ENCODE measurements at places on chromosomes 7 and 10.

- no peak for DNase-seq
These were observed 765.4 kb downstream of the SORCS1 start for GRCh38 chr10:106399112-106399511.

GRCh38 chr10:99461230-99461629 is 30.8 kb upstream of the GOT1 start:
- DNase-seq, result no peak

GRCh38 chr7:103541026-103541425 is 95.0 kb upstream of the SLC26A5 start:
- no peak for DNase-seq

- no peak for DNase-seq
These were observed 13.9 kb upstream of the HSPA12A start for GRCh38 chr10:116756277-116756676.

- DNase-seq, result no peak
These were observed 42.3 kb downstream of the LRRC20 start for GRCh38 chr10:70340137-70340536.

DNA sequence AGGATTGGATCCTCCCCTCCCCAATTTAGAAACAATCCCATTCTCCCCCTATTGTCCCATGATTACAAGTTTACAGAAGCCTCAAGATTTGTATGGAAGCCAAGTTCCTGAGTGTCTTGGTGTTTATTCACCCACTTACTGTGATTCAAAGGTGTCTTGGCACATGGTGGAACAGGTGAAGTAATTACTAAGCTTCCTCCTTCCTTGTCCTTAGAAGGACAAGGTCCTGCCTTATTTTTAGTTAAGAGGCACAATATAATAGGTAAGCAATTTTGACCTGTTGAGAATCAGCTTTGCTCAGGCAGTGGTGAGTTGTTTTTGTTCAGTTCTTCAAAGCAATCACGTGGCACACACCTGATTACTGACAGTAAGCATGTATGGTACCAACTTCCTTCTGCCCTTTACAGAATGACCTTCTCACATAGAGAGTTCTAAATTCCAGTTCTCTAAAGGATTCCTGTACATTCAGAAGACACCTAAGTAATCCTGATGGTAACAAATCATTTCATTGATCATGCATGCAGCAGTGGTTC is 60.7 kb upstream of the SLC13A1 start:
- DNase-seq, result no peak

DNA sequence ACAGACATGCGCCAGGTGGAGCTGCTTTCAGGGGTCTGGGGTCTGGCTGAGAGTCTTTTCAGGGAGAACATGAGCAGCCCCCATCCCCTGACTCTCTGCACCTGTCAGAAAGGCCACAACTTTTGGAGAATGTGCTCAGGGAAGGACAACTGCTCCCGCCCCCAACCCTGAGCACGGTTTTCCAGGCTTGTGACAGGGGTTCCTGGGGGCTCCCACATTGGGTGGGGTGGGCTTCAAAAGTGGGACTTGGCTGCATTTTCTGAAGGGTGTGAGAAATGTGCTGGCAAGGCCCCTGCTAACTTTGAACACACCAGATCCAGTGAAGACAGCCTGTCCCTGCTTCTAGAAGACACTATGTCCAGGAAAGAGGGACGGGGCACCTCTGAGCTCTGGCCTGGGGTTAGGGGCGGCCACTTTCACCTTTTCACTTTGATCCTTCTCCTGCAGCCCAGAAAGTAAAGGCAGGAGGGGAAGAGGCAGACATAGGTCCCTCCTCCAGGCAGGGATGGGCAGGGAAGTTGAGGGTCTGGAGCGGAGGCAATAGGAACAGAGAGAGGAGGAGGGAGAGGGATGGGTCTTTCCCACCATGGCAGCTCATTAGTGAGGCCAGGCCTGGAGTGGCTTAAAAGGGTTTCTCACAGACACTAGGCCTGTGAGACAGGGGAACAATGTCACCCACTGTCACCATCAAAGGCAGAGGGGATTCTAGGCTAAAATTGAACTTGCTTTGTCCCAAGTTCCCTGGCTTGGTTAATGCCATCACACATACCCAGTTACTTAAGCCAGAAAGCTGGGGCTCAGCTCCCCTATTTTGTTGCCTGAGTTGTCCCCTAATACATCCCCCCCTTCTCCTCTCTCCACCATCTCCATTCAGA is 1.5 kb downstream of the KCP start:
- no peak for DNase-seq

GRCh38 chr10:100980311-100980710 is 7.0 kb downstream of the MRPL43 start:
- no peak for DNase-seq

- DNase-seq, result no peak
These were observed 14.4 kb downstream of the SPOCK2 start for GRCh38 chr10:72073708-72074573.

- no peak for DNase-seq
These were observed 12.6 kb upstream of the UBE2D1 start for GRCh38 chr10:58322072-58322834.

DNA sequence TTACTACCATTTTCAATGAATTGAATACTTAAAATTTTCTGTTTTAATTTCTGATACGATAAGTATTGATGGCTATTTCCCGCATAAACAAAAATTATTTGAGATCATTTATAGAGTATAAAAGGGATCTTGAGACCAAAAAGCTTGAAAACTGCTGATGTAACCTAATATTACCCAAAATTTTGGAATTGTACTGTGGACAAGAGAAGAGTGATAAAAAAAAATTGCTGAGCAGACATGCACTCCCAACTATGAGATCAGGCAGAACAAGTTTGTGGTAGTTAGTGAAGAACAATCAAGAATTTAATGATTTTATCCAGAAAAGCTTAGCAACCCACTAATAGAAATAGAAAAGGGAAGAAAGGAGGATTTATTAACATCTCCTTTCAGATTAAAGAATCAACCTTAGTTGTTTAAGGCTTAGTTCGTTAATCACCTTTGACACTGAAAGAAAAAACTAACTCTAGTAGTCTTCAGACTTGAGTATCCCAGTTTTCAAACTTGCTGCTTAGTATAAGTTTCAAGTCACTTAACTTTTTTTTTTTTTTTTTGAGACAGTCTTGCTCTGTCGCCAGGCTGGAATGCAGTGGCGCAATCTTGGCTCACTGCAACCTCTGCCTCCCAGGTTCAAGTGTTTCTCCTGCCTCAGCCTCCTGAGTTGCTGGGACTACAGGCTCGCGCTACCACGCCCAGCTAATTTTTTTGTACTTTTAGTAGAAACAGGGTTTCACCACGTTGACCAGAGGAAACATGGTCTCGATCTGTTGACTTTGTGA is 50.6 kb upstream of the ZC3HAV1 start:
- DNase-seq, result no peak

GRCh38 chr7:17939211-17939605 is 1.1 kb downstream of the SNX13 start:
- no peak for DNase-seq

- DNase-seq, result no peak
These were observed 34.8 kb downstream of the SVOPL start for GRCh38 chr7:138666385-138666784.

DNA sequence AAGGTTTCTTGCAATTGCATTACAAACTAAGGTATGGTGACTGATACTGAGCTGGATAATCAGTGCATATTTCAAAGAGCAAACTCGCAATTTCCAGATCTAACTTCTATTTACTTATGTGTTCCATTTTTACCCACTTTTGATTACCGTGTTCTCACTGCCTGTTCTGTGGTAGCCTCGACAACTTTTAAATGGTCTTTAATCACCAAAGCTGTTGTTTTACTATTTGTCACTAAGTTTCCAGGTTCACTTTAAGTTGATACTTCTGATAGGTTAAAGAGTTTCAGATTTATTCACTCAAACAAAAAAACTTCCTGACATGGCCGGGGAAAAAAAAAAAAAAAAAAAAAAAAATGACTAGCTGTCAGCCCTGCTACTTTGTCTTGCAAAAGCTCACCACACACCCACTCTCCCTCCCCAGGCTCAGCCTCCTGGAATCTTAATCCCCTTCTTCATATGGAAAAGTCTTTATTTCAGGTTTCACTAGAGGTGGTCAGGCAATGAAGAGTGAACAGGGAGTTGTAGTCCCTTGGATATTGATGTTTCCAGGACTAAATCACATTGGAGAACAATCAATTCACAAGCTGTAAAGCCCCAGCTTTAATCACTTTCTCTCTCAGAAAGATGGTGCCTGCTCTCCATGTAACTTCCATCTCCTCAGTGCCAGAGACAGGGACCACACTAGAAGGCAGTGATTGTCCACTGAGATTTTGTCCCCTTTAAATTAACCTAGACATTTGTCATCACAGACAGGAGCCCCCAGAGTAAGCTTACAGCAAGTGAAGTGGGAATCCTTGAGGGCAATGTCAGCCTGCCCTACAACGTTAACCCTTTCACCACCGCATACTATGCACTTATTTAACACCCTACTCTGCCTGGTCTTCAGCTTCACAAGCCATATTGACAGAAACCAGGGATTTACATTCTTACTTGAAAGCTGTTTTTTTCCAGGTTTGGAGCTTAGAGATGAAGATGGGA is 749.1 kb upstream of the SORCS1 start:
- no peak for DNase-seq

DNA sequence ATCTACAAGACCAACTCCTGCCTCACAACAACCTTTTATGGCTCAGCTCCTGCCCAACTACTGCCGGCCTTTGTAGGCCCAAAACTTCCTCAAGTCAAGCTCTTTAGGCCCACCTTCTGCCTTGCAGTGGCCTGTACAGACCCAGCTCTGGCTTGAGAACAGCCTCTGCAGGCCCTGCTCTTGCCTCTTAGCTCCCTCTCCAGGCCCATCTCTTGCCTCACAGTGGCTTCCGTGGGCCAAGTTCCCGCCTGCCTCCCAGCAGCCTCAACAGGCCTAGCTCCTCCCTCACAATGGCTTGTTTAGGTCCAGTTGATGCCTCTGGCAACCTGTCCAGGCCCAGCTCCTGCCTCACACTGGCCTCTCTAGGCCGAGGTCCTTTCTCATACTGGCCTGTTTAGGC is 32.4 kb upstream of the VKORC1L1 start:
- DNase-seq, result no peak

GRCh38 chr7:92496876-92497275 is 19.1 kb upstream of the ERVW-1 start:
- DNase-seq, result no peak

GRCh38 chr10:127612-128432 is 7.4 kb upstream of the ZMYND11 start:
- no peak for DNase-seq

GRCh38 chr10:50648089-50648934 is 24.6 kb upstream of the SGMS1 start:
- no peak for DNase-seq

DNA sequence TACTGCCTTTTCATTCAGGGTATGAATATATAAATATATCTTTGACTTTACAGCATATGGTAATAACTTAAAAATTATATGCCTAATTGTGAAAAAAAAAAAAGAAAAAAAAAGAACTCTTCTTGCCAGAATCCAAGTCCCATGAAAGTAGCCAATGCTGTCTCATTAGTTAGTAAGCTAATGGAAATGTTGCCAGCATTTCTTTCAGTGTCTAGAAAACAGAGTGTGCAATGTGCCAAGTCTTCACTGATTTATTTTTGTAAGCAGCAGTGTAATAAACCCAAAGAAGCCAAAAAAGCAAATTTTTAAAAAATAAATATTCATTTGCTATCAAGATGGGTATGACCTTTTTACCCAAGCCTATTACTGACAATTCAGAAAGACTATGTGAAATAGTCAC is 31.1 kb upstream of the LRRN3 start:
- DNase-seq, result no peak

- no peak for DNase-seq
These were observed 17.1 kb downstream of the ARHGAP21 start for GRCh38 chr10:24706479-24707118.

DNA sequence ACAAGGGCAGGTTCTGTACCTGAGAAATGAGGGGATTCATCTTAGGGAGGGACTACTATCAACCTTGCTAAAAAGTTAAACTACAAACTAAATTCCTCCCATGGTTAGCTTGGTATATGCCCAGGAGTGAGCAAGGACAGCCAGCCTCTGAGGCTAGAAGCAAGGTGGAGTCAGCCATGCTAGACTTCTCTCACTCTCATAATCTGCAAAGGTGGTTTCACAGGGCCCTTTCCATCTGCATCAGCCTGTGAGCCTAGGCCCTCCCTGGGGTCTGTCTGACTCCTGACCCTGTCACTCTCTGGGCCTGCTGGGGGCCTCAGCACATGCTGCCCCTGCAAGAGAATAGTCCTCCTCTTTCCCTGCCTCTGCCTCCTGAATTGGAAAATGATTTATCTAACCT is 66.1 kb downstream of the ABCA13 start:
- no peak for DNase-seq

- no peak for DNase-seq
These were observed 558.1 kb downstream of the PTPRN2 start for GRCh38 chr7:158029509-158029908.

GRCh38 chr10:3802526-3803265 is 17.7 kb upstream of the KLF6 start:
- no peak for DNase-seq

DNA sequence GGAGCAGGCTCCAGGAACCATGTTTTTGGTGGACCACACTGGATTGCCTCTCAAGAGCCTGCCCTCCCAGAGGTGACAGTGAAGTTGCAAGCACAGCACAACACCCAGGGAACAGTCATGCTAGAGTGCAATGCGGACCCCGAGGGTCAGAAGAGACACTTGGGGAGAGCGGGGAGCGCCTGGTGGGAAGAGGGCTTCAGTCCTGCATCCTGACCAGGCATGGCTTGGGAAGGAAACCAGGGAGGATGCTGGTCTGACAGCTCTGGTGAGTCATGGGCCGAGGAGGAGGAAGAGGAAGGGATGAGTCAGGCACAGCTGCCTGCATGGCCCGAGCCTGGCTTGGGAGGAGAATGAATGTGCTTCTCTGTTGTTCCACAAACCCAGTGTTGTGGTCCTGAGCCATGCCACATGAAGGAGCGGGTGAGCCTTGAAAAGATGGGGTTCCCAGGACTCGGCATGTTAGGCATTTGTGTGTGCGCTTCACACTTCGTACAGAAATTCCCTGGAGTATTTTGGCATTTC is 29.5 kb upstream of the ANKRD2 start:
- DNase-seq, result no peak

DNA sequence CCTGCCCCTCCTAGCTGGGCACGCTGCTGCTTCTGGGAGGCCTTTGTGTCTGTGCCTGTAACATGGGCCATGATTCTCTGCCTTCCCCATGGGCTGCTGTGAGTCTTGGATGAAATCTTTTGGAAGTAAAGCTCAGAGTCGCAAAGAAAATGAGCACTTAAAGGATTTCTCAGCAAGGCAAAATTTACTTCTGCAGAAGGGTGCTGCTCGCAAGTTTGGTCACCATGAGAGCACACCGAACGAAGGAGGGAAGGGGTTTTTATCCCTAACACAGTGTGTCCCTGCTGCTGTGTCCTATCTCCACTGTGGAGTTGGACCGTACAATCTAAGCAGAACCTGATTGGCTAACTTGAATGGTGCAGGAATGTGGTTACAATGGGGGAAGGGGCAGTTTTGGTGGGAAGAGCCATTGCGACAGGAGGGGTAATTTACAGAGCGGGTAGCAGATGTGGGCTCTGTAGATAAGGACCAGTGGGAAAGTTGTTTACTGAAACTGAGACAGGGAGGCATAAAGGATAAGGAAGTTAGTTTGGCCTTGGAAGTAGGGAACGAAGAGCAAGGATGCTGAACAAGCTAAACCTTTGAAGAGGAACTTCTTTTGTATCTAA is 57.5 kb downstream of the FANK1 start:
- no peak for DNase-seq

- no peak for DNase-seq
These were observed 371.7 kb downstream of the INHBA start for GRCh38 chr7:41331194-41331593.
